ENCODE measurements at places on chromosomes 6 and 20.
A peak's percentile ranks its signal among the peaks of the same experiment; 100 is the strongest.

DNA sequence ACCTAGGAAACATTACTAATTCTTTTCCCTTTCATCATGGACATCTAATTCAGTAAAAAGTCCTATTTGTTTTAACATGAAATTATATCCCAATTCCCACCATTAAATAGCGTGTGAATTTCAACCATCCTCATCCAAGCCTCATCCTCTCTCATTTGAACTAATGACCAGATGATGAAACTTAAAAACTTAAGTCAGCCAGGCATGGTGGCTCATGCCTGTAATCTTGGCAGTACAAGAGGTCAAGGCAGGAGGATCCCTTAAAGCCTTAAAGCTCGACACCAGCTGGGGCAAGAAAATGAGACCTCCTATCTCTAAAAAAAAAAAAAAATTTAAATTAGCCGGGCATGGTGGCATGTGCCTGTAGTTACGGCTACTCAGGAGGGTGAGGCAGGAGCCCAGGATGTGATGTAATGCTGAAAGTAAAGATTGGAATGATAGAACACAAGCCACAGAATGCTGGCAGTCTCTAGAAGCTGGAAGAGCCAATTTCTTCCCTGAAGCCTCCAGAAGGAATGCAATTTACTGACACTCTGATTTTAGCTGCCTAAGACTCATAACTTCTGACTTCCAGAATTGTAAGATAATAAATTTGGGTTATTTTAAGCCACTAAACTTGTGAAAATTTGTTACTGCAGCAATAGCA, 27.1 kb upstream of the HAO1 start:
- DNase-seq = no peak

GRCh38 chr6:152952866-152953509, 29.9 kb downstream of the FBXO5 start:
- no peak for DNase-seq

DNA sequence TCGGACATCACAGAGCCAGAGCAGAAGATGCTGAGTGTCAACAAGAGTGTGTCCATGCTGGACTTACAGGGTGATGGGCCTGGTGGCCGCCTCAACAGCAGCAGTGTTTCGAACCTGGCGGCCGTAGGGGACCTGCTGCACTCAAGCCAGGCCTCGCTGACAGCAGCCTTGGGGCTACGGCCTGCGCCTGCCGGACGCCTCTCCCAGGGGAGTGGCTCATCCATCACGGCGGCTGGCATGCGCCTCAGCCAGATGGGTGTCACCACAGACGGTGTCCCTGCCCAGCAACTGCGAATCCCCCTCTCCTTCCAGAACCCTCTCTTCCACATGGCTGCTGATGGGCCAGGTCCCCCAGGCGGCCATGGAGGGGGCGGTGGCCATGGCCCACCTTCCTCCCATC, 11.4 kb upstream of the ZBTB9 start:
- DNase-seq = no peak

DNA sequence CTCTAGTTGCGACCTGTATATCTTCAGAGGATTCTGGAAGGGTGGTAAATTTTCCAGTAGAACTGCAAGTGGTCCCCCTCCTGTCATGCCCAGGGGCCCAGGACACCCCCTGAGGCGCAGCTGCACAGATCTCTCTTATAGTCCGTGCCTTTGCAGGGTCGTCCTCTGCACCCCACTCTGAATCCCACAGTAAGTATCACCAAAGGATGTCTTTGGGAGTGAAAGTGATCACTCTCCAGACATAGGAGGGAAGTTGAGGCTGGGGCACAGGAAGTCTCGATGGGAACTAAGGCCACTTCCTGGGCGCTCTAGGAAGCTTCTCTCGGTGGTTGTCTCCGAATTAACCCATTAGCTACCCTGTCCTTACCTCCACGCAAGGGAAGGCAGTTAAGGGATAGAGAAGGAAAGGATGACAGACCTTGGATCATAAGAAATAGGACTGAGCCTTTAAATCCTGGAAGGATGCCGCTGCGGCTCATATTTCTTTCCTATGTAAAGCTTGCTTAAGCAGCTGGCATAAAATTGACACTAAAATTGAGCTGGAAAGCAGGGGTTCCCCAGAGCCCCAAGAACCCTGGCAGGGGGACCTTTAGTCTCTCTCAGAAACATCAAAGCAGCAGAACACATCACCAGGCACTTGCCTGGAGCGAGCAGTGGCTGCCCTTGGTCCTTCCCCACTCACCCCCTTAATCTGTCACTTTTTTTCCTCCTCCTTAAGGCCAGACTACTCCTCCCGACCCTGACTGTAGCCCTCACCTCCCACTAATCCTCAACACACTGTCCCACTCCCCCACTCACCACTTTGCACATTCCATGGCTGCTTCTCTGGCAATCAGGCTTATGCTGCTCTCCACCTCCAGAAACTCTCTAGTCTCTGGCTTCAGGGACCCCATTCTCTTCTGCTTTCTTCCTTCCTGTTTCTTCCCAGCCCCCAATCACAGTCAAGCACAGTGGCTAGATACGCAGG, at the start of gene ZKSCAN4:
TSS of gene ZKSCAN4 (minus strand) at position 261 of the 967 bp plus-strand sequence. CDS start 289 bp downstream, outside the sequence.
- DNase-seq = peak; percentile 32

GRCh38 chr20:2169456-2170088, 67.9 kb downstream of the STK35 start:
- no peak for DNase-seq

GRCh38 chr6:69933239-69933638, 66.9 kb downstream of the COL19A1 start:
- DNase-seq = no peak

DNA sequence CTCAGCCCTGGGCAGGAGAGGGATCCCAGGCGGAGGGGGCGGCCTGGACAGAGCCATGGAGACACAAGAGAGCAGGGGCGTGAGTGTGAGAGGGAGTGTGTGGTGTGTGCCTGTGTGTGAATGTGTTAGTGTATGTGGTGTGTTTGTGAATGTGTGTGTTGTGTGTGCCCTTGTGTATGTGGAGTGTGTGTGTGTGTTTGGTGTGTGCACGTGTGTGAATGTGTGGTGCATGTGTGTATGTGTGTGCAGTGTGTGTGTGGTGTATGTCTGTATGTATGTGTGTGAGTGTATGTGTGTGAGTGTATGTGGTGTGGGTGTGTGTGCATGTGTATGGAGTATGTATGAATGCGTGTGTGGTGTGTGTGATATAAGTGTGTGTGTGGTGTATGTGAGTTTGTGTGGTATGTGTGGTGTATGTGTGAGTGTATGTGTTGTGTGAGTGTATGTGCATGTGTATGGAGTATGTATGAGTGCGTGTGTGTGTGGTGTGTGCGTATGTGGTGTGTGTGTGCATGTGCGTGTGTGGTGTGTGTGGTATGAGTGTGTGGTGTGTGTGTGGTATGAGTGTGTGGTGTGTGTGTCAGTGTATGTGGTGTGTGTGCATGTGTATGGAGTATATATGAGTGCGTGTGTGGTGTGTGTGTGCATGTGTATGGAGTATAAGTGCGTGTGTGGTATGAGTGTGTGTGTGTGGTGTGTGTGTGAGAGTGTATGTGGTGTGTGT, 175.2 kb upstream of the AFDN start:
- no peak for DNase-seq

DNA sequence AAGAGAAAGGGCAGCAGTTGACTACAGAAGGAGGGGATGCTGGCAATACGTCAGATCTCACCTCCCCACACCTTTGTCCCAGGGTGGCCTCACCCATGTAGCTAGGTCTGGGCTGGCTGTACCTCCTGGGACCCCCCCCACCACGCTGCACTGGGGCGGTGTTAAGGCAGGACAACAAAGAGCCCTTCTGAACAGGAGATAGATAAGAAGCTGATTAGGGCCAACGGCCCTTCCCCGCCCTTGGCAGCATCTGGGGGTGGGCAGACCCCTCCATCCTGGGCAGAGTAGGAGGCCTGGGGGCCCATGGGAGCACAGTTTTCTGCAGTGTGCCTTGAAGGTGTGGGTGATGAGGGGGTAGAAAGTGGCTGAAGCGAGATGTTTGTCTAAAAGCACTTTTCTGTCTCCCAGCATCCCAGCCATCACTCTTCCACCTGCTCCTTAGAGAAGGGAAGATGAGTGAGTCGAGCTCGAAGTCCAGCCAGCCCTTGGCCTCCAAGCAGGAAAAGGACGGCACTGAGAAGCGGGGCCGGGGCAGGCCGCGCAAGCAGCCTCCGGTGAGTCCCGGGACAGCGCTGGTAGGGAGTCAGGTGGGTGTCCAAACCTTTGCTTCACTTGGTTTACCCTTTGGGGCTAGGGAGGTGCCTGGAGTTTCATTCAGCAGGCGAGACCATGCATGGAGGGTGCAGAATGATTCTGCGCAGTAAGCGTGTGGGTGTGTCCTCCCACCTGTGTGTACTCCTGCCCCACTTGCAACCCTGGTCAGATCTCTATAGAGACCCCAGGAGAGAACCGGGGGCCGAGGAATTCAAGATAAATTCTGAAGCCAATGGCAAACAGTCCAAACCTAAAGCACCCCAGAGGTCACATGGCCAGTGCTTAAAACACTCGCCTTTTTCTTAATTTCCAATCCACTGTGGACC, 3.9 kb downstream of the HMGA1 start:
- no peak for DNase-seq

DNA sequence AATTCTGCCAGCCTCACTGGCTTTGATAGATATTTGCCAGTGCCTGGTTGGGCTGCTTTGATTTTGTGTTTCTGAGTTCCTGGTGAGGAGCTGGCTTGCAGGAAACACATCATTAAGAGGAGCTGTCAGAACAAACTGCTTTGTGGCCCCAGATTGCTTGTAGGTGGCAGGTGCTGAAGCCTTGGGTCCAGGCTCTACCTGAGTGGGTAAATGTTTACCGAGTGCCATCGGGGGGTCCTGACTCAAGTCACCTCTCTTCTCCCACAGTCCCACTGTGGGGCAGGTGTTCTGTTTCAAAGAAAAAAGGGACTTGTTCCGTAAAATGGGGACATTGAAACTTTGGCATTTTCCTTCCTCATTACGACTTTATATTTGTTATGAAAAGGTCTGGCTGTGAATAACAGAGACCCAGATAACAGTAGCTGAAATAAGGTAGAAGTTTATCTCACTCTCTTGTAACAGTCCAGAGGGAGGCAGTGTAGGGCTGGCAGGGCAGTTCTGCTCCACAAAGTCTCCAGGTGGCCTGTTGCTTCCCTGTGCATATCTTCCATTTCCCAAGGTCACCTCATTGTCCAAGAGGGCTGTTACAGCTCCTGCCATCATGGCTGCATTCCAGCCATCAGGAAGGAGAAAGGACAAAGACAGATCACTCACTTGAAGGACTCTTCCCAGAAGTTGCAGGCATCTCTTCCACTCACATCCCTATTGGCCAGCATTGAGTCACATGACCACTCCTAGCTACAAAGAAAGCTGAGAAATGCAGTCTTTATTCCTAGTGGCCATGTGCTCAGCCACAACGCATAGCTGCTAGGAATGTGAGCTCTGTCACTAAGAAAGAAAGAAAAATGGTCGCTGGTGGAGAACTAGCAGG, 149.9 kb upstream of the KCNG1 start:
- no peak for DNase-seq

DNA sequence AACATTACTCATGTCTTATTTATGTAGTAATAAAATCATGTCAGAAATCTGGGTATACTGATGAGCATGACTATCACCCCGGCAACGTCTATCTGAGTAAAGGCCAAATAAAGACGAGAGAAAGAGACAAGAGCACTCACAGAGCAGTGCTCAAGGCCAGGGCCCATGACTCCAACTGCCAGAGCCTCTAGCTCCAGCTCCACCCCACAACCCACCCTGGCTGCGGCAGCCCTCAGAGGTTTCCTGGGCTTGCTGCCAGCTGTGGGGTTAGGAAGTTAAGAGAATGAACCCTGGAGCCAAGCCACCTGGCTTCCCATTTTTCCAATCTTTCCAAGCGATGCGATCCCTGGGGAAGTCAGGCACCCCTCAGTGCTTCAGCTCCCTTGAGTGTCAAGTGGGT, 92.0 kb upstream of the PAX1 start:
- DNase-seq = no peak

DNA sequence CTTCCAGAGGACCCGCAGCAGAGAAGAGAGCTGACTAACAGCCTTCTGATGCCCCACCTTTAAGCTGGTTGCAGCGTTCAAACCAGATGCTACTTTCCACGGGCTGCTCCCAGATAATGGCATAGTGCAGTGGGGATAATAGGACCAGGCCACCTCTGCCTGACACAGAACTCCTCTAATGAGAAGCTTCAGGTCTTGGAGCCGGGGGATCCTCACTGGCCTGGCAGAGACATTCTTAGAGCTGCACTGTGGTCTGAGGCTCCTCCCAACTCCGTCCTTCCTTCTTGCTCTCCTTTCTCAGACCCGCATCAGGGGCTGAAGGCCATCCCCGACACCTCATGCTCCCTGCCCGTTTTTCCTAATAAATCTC, 206.6 kb upstream of the MARCKS start:
- DNase-seq = no peak

GRCh38 chr6:105424175-105424783, 21.4 kb upstream of the PREP start:
- DNase-seq = peak; percentile 10

- DNase-seq = no peak
Observed at GRCh38 chr20:57350081-57350710, 859 bp upstream of the RAE1 start.

GRCh38 chr6:108630050-108630714, 69.5 kb downstream of the FOXO3 start:
- no peak for DNase-seq

GRCh38 chr6:52550870-52551269, 26.0 kb downstream of the TRAM2 start:
- no peak for DNase-seq

GRCh38 chr6:158472447-158472846, 87.4 kb upstream of the TMEM181 start:
- DNase-seq = no peak

DNA sequence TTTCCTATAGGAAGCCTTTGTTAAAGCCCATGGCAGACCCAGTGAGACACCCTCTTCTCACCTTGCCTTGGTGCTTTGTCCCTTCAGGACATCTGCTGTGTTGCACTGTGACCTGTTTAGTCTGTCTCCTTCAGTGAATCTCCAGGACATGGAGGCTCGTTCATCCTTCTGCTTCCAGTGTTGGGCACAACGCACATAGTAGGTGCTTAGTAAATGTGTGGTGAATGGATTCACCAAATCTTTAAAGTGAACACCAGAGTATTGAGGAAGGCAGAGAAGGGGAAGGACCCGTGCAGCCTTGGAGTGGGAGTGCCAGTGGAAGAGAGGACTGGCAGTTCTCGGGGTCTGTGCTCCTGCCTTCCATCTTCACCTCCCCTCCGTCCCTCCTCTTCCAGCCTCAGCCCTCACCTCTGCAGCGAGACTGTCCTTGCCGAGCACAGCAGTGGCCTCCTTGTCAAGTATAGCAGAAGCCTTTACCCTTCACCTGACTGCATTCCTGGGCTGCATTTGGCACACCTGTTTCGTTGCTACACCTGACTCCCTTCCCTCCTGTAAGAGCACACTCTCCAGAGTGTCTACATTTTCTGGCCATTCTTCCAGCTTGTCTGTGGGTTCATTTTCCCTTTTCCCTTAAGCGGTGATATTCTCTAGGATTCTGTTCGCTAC, 49.2 kb downstream of the ARID1B start:
- no peak for DNase-seq

DNA sequence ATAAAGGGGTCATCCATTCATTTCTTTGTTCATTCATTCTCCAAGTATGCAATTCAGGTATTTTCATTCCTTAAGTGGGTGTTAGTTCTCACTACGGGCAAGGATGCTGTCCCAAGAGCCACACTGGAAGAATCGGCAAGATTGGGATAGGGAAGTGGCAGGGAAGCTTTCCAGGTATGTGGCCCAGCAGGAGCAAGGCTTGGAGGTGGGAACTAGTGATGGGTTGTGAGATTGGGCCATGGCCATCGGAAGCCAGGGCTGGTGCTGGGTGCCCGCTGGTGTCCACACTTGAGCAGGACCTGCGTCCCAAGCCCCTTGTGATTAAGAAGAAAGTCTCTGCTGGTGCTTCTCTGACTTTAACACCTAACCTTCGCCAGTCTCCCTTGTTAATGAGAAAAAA, 15.1 kb downstream of the VSTM2L start:
- no peak for DNase-seq

All from SIG-M5 (cell line).